Stimulated activated CD8-positive, alpha-beta memory T cell treated with anti-CD3 and anti-CD28 coated beads, Interleukin-7, amount 100 ng/mL, for 48 hours (primary cell): ENCODE measurements at places on chromosomes 12 and 14.

DNA sequence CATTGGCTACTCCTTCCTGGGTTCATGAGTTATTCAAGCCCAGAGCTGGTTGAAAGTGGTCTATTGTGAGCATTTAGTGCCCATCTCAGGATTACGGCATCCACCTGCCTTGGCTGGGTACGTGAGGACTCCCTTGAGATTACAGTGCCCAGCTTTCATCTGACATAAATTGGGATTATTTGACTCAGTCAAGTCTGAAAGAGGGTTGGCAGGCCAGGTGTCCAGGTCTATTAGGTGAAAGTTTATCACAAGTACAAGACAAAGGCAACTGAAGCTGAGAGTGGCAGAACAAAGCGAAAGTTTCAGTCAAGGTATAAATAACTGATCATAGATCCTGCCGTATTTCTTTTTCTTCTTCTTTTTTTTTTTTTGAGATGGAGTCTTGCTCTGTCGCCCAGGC, 84.6 kb upstream of the ATF7IP start:
- DNase-seq, result no peak

GRCh38 chr12:80364056-80364455, 80.0 kb upstream of the PTPRQ start:
- DNase-seq, result no peak

DNA sequence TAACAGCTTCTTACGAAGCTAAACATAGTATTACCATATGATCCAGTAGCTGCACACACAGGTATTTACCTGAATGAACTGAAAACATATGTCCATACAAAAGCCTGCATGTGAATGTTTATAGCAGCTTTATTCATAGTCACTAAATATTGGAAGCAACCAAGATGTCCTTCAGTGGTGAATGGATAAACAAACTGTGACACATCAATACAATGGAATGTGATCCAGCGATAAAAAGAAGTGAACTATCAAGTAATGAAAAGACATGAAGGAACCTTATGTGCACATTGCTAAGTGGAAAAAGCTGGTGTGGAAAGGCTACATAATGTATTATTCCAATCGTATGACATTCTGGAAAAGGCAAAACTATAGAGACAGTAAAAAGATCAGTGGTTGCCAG, 38.1 kb upstream of the JDP2 start:
- no peak for DNase-seq

DNA sequence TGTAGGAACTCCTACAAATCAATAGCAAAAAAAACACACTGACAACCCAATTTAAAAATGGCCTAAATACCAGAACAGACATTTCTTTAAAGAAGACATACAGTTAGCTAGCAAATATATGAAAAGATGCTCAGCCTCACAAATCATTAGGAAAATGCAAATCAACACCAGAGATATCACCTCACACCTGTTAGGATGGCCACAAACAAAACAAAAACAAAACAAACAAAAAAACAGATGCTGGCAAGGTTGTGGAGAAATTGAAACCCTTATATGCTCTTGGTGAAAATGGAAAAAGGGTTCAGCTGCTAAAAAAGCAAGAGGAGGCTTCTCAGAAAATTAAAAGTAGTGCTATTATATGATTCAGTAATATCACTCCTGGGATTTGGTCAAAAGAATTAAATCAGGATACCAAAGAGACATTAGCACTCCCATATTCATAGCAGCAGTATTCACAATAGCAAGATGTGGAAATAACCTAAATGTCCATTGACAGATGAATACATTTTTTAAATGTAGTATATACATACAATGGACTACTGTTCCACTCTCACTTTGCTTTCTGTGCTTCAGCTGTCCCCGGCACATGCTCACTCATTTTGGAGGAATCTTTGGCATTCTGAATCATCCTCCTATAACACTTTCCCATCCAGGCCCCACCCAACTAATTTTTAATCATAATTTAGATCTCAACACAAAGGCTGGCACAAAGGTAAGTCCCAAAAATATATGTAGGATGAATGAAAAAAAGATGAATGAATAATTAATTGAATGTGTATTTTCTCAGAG, 99.1 kb downstream of the SYT1 start:
- DNase-seq, result no peak

GRCh38 chr12:14257734-14258574, 107.5 kb upstream of the ATF7IP start:
- peak; percentile 87 for DNase-seq

- no peak for DNase-seq
These were observed 226.1 kb downstream of the CHST11 start for GRCh38 chr12:104682790-104683279.

GRCh38 chr14:103105580-103106150, 11.1 kb downstream of the EXOC3L4 start:
- no peak for DNase-seq

DNA sequence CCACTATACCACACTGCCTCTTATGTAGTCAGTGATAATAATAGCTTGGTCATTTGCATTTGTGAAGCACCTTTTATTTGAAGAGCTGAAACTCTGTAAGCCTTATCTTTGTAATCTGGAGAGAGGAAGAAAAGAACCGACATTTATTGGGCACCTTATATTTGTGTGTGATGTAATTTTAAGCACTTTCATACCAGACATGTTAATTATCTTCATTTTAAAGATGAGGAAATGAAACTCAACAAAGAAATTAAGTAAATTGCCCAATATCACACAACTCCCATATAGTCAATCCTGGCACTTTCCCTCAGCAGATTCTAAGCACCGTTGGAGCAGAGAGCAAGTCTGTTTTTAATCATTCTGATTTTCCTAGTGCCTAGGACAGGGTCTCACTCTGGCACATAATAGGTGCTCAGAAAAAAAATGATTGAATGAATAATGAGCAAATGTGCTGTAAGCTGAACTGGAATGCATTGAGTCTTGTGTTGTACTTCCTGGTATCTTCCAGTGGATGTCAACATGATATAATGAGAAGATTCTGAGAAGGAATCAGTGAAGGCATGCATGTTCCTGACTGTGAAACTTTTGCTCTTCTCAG, 418.9 kb downstream of the ZFP36L1 start:
- DNase-seq, result no peak

GRCh38 chr14:99586761-99587459, 17.1 kb downstream of the CCDC85C start:
- no peak for DNase-seq

- no peak for DNase-seq
These were observed 1.6 kb downstream of the PYM1 start for GRCh38 chr12:55925870-55926737.

- DNase-seq, result no peak
These were observed 85.1 kb upstream of the CCDC91 start for GRCh38 chr12:28104903-28105864.

DNA sequence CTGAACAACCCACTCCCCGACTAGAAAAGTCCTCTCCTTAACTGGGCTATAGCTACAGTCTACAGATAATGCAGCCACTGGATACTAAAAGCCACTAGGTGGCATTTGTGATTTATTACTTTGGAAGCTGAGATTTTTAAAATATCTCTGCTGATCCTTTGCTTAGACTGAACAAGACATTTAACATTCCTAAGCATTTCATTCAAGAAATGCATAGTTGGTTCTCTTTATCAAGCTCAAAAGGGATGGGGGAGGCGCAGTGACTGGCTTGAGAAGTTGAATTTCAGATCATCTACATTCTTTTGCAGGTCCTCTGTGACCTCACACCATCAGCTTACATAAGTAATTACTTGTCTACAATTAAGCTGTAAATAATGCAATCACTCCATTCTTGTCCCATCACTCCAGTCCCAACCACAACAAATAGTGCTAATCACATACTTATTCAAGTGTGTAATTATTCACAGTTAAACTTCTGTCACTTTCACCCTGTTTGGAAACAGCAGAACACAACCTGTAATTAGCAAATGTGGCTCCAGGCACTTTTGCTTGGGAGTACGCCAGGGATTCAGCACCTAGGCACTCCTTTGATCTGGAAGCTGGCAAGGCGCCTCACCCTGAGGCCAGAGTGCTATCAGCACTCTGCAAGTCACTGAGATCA, 203.6 kb downstream of the NOVA1 start:
- no peak for DNase-seq

GRCh38 chr12:107622001-107622400, 63.6 kb upstream of the PWP1 start:
- no peak for DNase-seq

GRCh38 chr14:61631045-61631687, 64.1 kb upstream of the HIF1A start:
- no peak for DNase-seq

GRCh38 chr12:120710805-120711296, 593 bp downstream of the UNC119B start:
- no peak for DNase-seq

DNA sequence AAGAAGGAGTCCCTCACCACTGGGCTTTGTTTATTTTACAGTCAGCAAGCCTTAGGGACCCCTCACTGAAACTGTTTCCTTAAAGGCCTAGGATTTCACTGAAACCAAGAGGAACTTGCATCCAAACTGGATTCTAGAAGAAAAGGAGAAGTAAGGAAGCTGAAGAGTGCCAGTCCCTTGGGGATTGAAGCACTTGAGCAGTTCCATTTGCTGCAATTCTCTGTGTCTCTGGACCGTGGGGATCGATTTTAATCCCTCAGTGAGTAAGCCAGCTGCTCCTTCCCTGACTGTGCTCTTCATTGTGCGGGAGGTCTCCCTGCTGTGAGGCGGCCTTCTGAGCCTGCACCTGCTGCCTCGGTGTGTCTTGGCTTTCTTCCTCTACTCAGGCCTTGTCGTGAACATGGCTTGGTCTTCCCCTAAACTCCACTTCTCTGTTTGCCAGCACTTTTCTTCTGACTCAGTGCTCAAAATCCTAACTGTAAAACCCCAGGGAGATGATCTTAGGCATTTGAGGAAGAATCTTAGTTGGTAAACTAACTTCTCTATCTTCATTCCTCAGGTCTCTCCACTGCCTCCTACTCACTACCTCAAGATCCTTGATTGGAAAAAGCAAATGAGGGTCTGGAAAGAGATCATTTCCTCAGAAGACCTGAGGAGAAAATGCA, 132.6 kb downstream of the SLC38A6 start:
- no peak for DNase-seq

GRCh38 chr12:105102673-105103072, 4.9 kb upstream of the WASHC4 start:
- no peak for DNase-seq

- DNase-seq, result no peak
These were observed 88.0 kb downstream of the TMEM132D start for GRCh38 chr12:129815846-129816245.

GRCh38 chr12:120361506-120362208, 7.3 kb downstream of the MSI1 start:
- no peak for DNase-seq

DNA sequence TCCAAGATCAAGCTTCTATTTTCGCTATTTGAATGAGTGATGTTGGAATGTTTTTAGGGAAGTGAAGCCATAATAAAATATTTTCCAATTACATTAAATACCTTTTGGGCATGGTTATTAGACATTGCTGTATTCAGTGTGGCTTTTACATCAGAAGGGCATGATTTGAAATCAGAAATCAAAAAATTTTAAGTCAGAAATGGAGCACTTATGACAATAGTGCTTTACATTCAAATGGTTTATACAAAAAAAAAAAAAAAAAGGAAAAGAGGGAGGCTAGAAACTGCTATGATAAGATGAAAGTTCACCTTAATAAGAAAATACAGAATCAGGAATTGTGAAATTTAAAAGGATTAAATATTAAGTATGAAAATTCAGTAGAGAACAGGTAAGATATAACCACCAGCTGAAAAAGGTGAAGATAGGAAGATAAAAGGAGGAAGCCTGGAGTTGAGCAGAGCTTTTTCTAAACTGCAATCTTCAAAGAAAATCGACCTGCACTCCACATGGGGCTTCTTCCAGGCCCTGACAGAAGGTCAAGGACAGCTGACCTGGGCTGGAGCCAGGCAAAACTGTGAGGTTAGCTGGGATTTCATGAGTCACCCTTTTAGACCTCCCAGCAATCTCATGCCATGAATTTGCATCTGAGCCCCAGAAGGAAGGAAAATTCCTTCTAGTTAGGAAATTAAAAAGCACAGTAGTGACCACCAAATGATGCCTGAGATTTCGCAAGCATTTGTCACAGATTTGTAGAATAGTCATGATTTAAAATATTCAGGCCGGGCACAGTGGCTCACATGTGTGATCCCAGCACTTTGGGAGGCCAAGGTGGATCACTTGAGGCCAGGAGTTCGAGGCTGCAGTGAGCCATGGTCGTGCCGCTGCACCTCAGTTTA, 23.4 kb upstream of the BMP4 start:
- DNase-seq, result no peak

DNA sequence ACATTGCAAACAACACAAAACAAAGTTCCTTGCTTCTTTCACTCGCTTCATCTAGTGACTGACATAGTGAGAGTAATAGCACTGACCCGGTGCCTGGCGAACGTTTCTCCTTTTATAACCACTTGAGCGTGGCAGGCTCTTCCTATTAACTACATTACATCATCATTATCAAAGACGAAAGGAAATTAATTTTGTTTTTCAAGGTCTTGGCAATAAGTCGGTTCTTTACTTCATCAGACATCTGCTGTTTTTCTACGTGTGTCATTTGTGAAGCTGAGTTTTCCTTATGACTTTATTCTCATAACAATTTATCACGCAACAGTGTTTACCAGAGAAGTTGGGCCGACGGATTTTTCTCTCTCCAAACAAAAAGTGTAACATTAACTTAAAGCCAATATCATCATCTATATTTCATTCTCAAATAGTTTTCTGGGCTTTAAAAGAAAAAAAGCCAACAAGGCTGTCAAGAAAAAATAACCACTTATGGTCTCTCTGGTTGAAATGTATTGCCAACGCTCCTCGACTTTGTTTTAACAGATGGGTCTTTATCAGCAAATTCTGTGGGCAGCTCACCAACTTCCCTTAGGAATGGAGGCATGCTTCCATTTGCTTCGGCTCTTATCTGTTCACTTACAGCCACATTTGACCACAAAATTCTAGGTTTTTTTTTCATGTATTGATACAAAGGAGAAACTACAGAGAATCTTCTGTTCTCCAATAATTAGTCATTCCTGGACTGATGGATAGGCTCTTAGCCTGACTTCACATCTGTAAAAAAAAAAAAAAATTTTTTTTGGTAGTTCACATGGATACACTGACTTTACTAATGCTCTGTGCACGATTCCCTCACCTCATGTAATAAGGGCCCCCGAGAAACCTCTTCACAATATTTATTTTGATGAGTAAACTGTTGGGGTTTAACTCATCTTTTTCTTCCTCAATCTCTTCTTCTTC, 97.1 kb upstream of the CDKN3 start:
- no peak for DNase-seq

DNA sequence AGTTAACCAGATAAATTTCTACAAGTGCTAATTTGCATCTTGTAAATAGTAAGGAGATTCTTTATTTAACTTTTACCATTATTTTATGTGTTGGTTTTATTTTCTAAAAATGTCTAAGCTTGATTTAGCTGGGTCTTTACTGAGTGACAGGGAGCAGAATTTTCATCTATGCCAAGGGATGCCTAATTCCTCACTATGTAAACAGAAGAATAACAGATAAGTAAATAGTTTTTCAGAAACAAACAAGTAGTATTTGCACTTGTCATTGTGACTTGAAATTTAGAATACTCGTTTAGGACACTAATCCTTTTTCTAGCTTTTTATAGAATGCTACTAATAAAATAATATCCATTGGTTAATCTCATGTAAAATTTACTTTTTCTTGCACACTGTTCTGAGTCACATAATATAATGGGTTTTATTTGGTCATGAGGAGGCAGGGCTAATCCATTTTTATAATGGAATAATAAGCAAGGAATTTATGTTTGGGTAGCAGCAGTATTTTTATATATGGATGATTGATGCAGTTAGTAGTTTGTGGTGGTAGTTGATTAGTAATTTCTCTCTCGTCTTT, 746.5 kb downstream of the SLC6A15 start:
- DNase-seq, result no peak
